ENCODE measurements at places on chromosomes 7 and 10. TPM values are rescaled to one million over a fixed set of nuclear protein-coding genes. Genes with fewer than 3 reads are reported as not detected.

Gene TMED4
- total RNA-seq: 84.5 TPM

Gene GRID2IP
- total RNA-seq: not detected

Gene HOXA13
- 14.3 TPM for total RNA-seq

Gene MKI67
- total RNA-seq: 57.0 TPM

Gene MORN4
- 13.1 TPM for total RNA-seq

Gene RAB19
- not detected for total RNA-seq

Gene SFR1
- total RNA-seq: 6.2 TPM

Gene BICC1
- 61.8 TPM for total RNA-seq

Gene NAT16
- not detected for total RNA-seq

Gene LRRC18
- total RNA-seq: not detected

Gene EEPD1
- 1.5 TPM for total RNA-seq

Gene SLC26A3
- total RNA-seq: not detected

Gene KIN
- total RNA-seq: 13.2 TPM

Gene COL13A1
- total RNA-seq: 39.4 TPM

Gene RARRES2
- total RNA-seq: not detected

Gene SAMD9
- total RNA-seq: 9.5 TPM

Gene ABCA13
- 0.03 TPM for total RNA-seq

Gene PLEKHS1
- not detected for total RNA-seq

Gene FKBP6
- total RNA-seq: not detected

Gene PIK3CG
- total RNA-seq: not detected

Gene SLIT1
- total RNA-seq: not detected

Gene DDX56
- total RNA-seq: 68.1 TPM

Gene NPSR1
- not detected for total RNA-seq

Gene CLEC2L
- not detected for total RNA-seq

Gene ZNF467
- 1.1 TPM for total RNA-seq

Gene GTF2I
- 152 TPM for total RNA-seq

Gene DRGX
- 0.37 TPM for total RNA-seq

Gene WIPF3
- total RNA-seq: not detected

Gene CHN2
- total RNA-seq: not detected

Gene ZNF425
- 2.9 TPM for total RNA-seq

Gene LRRC17
- 48.2 TPM for total RNA-seq

Gene ACSL5
- total RNA-seq: 0.48 TPM

Gene FAM25G
- total RNA-seq: not detected

Gene PARD3
- 25.7 TPM for total RNA-seq

Gene WDR86
- not detected for total RNA-seq

Gene INSYN2A
- total RNA-seq: 0.23 TPM

Gene CRPPA
- total RNA-seq: 2.6 TPM

Gene MMRN2
- total RNA-seq: 1.6 TPM

Gene SFTPA2
- not detected for total RNA-seq

Gene CADPS2
- total RNA-seq: not detected

Gene HHEX
- 2.0 TPM for total RNA-seq

Gene GPR15LG
- not detected for total RNA-seq

Gene INMT
- not detected for total RNA-seq

Data from HFFc6 (cell line).